ENCODE measurements at places on chromosomes 3 and 15. TPM values are rescaled to one million over a fixed set of nuclear protein-coding genes. Genes with fewer than 3 reads are reported as not detected.

PROS1 gene
- 19.4 TPM for total RNA-seq

MORC1 gene
- total RNA-seq = not detected

CPNE9 gene
- not detected for total RNA-seq

CD200R1 gene
- total RNA-seq = 0.11 TPM

CPLX3 gene
- not detected for total RNA-seq

STAB1 gene
- 0.63 TPM for total RNA-seq

MB21D2 gene
- 10.6 TPM for total RNA-seq

TBL1XR1 gene
- 140 TPM for total RNA-seq
